ENCODE measurements at places on chromosomes 3 and 15.
A peak's percentile ranks its signal among the peaks of the same experiment; 100 is the strongest.

DNA sequence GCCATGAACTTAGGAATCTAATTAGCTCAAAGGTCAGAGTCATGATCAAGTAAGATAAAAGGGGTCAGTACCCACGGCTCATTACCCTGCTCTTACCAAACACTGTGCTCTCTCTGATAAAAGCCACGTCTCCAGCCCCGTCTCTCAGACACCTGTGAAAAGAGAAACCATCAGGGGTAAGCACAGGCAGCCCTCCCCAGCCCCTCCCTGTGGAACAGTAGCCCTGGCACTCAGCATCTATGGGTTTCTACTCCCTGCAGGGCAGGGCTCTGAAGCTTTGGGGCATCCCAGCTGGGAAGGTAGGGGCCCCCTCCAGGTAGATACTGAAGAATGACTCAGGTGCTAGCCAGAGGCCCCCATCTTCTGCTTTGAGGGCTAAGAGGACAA, 10.5 kb downstream of the LTF start:
- DNase-seq: no peak

- peak; percentile 2 for DNase-seq
Observed at GRCh38 chr3:127258733-127259132, 29.1 kb downstream of the PRR20G start.

DNA sequence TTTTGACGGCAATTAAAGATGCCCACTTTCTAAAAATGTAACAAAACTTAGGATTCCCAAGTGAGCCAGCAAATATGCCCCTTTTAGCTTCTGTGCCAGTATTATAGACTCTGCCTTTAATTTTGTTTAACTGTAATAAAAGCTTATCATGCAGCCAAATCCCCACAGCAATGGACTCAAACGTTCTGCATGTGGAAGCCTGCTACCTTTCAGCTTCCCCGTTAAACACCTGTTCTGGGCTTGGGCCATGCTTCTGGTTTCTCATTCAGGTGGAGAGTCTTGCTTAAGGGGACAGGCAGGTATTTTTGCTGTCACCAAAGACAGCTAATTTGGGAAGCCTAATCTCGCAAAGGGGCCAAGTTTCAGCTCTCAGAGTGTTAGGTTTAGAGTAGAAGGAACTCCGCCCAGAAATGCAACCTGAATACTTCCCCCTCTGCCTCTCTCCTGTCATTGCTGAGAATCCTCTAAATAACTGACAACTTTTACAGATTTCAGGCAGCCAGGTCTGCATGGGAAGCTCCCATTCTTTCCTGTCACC, 399.4 kb upstream of the ATP11B start:
- DNase-seq: no peak

DNA sequence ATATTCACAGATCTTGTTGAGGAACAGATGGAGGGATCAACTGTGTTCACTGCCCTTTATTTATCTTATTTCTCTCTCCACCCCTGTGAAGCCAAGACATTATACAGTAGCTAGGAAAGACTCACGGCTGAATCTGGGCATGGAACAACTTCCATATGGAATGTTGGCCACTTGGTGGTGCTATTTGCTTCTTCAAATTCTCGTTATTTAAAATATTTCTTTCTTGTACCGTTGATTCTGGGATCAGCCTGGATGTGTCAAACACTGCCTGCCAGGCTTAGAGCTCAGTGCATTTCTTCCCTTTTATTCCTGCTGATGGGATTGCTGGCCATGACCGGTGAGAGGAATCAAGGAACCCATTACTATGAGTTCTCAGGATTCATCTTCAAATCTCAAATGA, 17.5 kb upstream of the GASK1A start:
- peak; percentile 67 for DNase-seq

GRCh38 chr15:74530771-74531143, 10.3 kb upstream of the ARID3B start:
- DNase-seq: no peak

DNA sequence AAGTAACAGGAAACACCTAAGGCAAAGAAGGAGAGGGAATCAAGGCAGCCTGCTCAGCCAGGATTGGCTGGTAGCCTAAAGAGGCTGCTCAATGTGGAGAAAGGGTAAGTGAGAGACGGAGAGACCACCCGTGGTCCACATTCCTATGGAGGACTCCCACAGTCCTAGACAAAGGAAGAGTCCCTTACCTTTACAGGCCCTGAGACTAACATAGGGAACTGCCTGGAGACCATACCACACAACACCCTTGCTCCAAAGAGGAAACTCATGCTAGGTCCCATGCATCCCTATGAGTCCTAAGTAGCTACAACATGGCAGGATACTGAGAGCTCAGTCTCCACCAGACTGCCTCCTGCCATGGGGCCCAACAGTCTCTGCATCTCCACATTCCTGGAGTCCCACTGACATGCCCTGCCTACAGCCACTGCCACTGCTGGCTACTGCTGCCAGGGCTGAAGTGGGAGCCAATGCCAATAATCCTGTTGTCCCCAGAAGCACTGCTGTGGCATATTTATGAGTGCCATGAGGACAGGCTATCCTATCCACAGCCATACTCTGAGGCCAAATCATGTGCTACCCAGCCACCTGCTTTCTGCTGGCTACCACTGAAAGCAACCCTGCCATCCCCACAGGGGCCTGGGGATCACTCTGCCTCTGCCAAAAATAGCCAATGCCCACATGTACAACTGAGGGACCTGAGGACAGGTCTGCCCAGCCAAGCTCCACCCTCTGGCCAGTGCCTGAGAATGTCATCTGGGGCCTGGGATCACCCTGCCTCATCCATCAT, 45.0 kb downstream of the COPS2 start:
- DNase-seq: peak; percentile 39

DNA sequence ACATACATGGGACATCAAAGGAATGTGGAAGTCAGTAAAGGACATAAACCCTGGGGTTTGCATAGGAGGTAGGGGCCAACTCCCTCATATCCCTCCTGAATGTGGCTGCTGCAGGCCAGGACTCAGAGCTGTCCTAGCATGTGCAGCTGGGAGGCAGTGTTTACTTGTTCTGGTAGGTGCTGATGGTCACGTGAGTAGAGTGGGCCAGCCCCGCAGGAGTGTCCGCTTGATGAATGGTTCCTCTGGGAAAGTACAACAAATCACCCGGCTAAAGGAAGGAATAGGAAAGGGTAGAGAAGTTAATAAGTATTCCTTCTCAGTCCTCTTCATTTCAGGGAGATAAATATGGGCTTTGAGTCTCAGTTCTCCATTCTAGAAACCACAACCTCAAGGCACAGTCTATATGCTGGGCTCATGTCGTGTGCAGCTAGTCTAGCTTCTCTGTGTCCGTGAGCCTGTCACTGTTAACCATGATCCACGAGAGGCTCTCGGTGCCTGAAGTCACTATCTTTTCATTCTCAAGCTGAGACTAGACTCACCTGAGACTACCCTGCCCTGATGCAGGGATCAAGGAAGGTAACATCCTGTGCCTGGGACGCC, 17.9 kb downstream of the RIOX2 start:
- no peak for DNase-seq

- no peak for DNase-seq
Observed at GRCh38 chr3:188573956-188574355, 420.0 kb downstream of the LPP start.

DNA sequence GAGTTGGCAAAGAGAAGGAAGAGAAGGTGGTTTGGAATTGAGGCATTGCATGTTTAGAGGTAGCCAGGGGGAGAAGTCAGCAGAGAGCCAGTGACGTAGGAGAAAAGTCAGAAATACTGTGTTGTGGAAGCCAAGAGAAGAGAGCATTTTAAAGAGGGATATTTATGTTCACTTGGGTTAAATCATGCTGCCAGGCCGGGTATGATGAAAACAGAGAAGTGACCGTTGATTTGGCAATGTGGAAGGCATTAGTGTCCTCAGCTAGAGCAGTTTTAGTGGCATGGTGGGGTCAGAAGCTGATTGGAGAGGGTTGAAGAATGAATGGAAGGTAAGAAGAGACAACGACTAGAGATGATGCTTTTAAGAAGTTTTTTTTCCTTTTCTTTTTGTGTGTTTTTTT, 24.5 kb downstream of the RASA2 start:
- DNase-seq: no peak

DNA sequence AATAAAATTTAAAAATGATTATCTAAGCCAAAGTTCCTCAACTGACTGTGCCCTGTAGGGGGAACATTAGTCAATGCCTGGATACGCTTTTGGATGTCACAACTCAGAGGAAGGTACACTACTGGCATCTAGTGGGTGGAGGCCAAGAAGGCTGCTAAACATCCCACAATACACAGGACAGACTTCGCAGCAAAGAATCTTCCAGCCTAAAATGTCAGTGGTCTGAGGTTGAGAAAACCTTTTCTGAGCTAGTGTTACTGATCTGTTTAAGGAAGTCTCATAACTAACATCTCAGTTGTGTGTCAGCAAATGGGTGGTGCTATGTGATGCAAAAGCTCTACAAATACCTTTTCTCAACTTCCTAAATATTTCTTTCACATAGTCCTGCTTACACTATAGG, 20.9 kb upstream of the LDHAL6B start:
- no peak for DNase-seq

GRCh38 chr3:114453361-114453780, 159.5 kb downstream of the TIGIT start:
- no peak for DNase-seq

DNA sequence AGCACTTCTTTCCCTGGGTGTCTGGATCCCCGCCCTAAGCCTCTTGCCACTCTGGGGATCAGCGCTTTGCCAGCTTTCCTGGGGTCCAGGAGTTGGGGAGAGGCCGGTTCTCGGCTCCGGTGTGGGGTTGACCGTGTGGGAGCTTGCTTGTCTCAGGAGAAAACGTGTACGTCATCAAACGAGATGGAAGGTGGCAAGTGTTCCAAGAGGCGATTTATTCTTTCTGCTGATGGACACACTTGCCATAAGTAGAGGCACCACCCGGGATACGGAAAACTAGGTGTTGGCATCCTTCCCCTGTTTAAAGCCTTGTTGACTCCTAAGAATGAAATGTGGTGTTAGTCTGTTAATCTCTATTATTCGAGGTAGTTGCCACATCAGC, 295 bp downstream of the ZWILCH start:
- no peak for DNase-seq

DNA sequence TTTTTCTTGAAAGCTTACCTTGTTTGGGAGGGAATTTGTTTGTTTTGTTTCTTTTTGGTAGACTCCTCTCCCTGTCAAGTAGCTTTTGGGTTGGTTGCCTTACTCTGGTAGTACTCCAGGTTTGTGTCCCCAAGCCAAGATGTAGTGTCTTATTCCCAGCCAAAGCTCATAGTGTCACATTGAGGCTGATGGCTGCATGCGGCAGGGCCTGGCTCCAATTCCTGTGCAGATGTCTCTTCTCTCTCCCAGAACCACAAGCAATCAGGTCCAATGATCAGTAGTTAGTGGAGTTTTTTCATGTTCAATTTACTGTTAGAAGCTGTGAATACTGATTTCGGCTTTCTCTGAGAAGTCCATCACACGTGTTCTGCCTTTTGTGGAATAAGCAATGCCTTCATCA, 221.1 kb upstream of the THBS1 start:
- DNase-seq: no peak

GRCh38 chr3:176428552-176428951, 768.7 kb downstream of the TBL1XR1 start:
- DNase-seq: no peak

- DNase-seq: no peak
Observed at GRCh38 chr15:56410721-56411120, 45.5 kb downstream of the TEX9 start.
